ENCODE measurements at places on chromosomes 3 and 15.

GRCh38 chr15:78360367-78360801 lies 20.2 kb downstream of the CRABP1 start:
- peak; percentile 6 for DNase-seq

GRCh38 chr3:152241142-152242017 lies 27.3 kb upstream of the MBNL1 start:
- no peak for DNase-seq

DNA sequence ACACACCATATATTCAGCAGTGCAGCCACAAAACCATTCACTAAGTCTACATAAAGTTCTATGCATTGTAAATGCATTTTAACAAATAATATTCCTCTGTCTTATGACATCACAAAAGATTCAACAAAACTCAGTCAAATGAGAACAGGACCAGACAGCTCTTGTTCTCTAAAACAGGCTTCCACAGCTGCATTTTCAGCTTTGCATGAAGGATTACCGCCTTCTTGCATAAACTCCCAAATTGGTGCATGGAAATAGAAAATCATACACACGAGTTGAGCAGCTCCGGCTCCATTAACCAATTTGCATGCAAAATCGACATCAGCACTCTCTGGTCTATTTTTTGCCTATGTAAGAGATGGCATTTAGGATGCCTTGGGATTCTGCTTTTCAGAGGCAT lies 66.4 kb downstream of the RFTN1 start:
- DNase-seq, result no peak

DNA sequence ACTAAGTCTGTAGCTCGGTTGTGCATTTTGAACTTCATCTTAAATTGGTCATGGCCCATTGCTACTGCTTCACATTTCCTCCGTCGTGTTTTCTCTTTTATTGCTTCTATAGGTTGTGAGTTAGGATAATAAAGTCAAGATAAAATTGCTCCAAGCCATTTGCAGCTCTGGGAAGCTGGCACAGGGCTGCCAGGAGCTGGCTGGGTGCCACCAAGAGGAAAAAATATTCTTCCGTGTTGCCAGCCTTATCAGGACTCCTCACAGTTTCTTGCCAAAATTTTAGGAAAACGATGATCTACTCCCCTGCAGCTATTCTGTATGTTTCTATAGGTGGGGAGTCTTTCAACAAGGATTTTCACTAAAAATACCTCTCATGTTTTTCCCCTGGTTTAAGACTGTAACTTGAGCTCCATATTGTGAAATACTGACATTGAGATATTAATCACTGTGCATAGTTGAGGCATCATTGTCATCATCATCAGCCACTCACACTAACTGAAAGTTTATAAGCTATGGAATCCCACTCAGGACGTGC lies 55.4 kb upstream of the PIAS1 start:
- DNase-seq, result peak; percentile 47

DNA sequence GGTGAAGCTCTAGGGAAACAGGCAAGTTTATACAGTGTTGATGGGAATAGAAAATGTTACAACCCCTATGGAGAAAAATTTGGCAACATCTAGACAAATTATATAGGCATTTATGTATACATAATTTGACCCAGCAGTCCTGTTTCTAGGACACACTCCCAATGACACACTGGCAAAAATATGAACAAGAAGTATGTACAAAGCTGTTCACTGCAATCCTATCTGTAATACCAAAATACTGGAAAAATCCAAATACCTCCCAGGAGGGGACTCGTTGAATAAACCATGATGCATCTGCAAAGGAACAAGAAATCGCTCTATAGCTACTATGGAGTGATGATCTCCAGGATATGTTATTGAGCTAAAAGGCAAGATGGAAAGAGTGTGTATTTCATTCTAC lies 8.5 kb downstream of the BFSP2 start:
- DNase-seq, result peak; percentile 94

Measured in fibroblast of skin of back (primary cell).